ENCODE measurements at places on chromosomes 3 and 15.

- DNase-seq: no peak
Observed at GRCh38 chr15:45333550-45333949, 44.8 kb downstream of the GATM start.

GRCh38 chr3:123161167-123161566 is 40.6 kb upstream of the SEC22A start:
- no peak for DNase-seq

- no peak for DNase-seq
Observed at GRCh38 chr3:30688776-30689641, 82.6 kb downstream of the TGFBR2 start.

DNA sequence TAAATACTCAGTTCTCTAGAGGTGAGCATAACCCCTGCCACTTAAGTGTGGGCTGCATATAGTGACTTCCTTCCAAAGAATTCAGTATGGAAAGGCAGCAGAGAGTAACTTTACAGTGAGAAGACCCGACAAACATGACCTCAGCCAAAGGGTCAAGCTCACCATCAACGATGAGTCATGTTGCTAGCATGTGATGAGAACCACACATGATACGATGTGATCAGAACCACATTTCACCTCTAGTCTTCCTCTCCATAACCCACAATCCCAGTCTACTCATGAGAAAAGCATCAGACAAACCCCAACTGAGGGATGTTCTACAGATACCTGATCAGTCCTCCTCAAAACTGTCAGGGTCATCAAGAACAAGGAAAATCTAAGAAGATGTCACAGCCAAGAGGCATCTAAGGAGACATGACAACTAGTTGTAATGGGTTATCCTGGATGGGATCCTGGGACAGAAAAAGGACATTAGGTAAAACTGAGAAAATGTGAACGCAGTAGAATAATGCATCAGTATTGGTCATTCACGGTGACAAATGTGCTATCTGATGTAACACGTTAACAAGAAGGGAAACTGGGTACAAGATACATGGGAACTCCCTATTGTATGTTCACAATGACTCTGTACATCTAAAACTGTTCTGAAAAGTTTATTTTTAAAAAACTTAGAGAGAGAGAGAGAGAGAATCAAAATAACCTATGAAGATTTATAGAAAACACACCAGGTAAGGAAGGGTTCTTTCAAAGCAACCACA is 28.3 kb downstream of the SEC61A1 start:
- DNase-seq: no peak

DNA sequence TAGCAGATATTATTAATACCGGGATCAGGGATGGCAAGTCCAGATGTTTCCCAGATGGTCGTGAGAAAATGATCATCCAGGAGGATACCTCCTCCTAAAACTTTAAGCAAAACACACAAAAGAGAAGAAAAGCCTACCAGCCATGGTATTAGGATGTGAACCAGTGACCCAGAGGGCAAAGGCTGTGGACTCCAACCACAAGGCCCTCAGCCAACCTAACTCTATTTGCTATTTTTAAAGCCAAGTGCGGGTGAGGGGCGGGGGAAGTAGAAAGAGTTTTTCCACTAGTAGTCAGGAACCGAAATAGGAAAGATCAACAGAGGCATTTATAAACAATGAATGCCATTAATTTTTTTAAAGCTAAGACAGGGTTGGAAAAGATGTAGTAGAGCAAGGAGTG is 77.4 kb downstream of the STAC start:
- DNase-seq: no peak

- DNase-seq: no peak
Observed at GRCh38 chr3:124767691-124768090, 37.4 kb downstream of the UMPS start.

GRCh38 chr3:186207515-186207914 is 98.6 kb upstream of the ETV5 start:
- DNase-seq: no peak

Measured in activated naive CD4-positive, alpha-beta T cell (primary cell).